ENCODE measurements at places on chromosomes 6 and 20.

DNA sequence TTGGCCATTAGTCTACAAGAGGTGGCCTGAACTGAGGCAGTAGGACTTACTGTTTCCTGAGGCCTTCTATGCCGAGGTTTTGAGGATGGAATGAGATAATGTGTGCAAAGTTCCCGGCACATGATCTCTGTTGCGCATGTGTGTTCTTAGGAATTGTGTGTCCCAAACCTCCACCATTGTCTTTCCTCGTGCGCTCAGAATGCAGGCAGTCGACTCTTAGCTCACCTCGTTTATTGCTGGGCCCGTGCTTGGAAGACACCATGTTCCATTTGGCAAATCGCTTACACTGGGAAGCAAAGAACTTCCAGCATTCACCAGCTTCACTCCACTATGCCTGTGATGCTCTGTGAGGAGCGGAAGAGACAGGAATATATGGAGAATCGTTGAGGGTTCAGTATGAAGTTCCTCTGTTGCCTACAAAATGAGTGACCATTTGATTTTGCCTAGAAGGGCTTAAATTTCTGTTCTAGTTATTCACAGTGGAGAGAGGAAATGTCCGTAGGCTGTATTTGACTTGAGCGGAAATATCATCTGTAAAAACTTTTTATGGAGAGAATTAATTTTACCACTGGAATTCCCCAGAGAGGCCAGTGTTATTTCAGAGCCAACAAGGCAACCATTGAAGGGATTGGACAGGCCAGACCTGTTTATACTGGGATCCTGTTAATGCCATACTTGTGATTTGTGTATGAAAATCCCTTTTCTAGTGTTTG is 75.7 kb upstream of the CLDN20 start:
- no peak for DNase-seq

GRCh38 chr6:19415605-19416326 is 421.4 kb upstream of the ID4 start:
- peak; percentile 80 for DNase-seq

GRCh38 chr20:5590899-5591298 is 159.3 kb upstream of the SHLD1 start:
- DNase-seq: no peak

DNA sequence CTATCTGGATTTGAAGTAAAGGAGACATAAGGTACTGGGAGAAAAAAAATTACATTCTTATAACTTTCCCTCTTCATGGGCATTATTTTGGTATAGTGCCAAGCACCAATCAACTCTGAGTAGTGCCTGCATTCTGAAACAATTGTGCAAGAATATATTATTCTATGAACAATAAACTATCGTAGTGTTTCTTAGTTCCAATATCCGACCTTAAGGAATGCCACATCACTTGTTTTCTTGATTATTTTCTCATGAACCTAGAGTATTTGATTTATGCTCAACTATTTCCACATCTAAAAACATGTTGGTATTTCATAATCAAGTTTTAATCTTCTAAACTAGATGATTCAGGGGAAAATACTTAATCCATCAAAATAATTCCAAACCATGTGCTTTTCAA is 294.4 kb upstream of the TBX18 start:
- no peak for DNase-seq

- no peak for DNase-seq
Observed at GRCh38 chr6:142482974-142483373, 181.2 kb downstream of the ADGRG6 start.

GRCh38 chr6:34071136-34071883 is 74.6 kb downstream of the GRM4 start:
- no peak for DNase-seq

GRCh38 chr20:39310363-39310995 is 348.3 kb downstream of the DHX35 start:
- no peak for DNase-seq

GRCh38 chr6:157607317-157608109 is 215.5 kb upstream of the SNX9 start:
- DNase-seq: no peak

DNA sequence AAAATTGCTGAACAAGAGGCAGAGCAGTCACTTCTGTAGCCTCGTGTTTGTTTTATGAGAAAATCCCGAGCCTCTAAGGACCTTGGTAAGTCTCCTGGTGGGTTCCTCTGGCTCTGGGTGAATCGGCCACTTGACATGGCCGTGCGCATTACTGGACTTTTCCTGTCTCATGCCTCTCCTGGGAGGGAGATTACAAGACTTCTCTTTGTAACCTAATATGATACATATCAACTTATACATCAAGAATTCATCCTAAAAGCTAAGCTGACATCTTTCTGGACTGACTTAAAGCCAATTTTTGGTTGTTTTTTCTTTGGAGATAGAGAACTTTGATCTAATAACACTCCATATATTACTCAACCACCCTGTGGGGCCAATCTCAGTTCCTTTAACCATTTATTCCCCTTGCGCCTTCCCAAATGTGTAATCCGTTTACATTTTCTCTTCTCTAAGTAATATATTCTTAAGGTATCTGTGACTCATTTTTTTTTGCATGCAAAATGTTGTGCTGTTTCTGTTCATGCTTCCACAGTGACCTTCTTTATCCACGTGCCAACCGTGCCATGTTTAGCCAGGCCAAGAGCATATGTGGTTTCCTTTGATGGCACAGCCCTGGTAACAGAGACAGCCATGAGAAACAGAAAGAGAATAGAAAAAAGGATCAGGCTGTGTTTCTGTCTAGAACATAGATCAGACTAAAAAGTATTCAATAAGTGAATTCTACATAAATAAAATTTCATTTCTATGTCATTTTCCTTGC is 47.5 kb upstream of the JAG1 start:
- no peak for DNase-seq

DNA sequence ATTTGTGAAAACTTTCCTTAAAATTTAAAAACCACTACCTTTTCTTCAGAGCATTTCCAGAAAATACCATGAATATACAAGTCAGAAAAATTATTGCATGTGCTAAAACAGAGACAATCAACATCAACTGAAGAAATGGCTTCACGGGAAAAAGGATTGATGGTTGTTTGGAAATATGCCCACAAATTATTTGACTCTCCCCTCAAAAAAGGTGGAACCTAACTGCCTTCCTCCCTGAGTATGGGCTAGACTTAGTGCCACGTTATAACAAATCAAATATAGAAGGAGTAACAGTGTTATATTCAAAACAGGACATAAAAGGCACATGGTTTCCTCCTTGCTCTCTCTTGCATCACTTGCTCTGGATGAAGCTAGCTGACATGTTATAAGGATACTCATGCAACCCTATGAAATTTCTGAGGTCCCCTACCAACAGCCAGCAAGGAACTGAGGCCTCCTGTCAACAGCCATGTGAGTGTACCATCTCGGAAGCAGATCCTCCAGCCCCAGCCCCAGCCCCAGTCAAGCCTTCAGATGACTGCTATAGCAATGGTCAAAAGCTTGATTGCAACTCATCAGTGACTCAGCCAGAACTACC is 8.4 kb downstream of the BTBD9 start:
- DNase-seq: no peak

DNA sequence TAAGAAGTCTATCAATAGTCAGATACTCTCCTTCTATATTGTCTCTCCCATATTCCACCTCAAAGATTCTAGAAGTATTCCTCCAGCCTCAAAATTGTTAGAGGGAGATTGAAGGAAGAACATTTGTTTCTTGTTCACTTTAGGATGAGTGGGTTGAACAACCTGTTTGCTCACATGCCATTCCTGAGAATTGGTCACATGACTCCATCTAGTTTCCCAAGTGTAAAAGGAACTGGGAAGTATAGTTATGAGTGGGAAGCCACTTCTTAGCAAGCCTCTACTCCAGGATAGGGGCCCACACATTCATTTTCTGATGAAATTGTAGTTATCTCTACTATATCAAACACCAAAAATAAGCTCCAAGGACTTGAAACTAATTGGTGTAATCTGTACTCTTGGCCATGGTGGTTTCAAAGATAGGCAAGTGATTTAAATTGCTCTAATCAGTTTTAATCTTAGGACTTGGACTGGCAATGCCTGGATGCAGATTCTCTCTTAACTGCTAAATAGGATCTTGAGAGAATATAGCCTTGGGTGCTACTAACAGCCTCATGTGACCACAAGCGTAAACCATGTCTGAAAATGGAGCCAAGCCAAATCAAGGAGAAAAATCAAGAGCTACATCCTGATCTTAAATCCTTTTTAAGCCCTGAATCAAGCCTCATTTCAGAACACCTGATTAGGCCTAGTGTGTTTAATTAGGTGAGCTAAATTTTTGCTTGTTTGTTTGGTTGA is 758.7 kb upstream of the MAN1A1 start:
- no peak for DNase-seq

- DNase-seq: no peak
Observed at GRCh38 chr6:74259981-74260380, 564.0 kb downstream of the CD109 start.

- no peak for DNase-seq
Observed at GRCh38 chr6:170176136-170176897, 114.6 kb downstream of the DLL1 start.

- peak; percentile 16 for DNase-seq
Observed at GRCh38 chr6:122400121-122400450, 634 bp downstream of the HSF2 start.

- DNase-seq: no peak
Observed at GRCh38 chr6:55304747-55305146, 22.5 kb upstream of the GFRAL start.

DNA sequence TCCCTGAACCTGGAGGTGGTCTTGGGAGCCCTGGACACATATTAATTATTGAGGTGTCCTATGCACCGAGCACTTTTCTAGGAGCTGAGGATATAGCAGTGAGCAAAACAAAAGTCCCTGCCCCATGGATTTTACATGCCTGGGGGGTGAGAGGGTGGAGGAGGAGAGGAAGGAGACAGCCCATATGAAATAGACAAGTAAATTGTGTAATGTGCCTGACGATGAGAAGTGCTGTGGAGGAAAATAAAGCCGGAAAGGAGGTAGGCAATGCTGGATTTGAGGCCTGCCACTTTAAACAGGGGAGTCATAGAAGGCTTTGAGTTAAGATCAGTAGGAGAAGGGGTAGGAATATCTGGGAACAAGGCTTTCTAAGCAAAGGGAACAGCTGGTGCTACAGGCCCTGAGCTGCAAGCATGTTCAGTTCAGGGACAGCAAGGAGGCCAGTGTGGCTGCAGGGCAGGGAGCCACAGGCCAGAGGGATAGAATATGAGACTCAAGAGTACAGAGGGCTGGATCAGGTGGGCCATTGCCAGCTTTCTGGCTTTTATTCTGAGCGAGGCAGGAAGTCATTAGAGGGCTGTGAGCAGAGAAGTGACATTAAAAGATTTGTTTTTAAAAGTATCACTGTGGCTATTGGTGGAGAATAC is 19.1 kb upstream of the MYLIP start:
- DNase-seq: no peak

- DNase-seq: peak; percentile 78
Observed at GRCh38 chr20:19659448-19659847, 98.6 kb upstream of the RIN2 start.

DNA sequence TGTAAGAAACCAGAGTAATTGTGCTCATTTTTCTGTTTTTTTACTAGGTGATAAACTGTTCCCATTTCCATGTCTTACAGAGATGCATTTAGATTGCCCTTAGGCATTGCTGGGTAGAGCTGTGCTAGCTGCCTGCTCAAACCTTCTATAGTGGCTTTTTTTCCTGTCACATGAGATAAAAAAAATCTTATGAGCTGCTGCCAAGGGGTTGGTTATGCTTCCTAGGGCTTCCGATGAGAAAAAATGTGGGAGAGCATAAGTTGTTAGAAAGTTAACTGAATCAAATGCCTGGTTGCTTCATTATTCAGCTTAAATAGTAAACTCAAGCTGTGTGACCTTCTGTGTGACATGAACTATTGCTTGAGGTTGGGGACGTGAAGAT is 50.0 kb upstream of the NOX3 start:
- DNase-seq: no peak

- peak; percentile 30 for DNase-seq
Observed at GRCh38 chr6:126374372-126374771, 34.5 kb downstream of the CENPW start.

GRCh38 chr6:135616655-135617054 is 119.1 kb upstream of the AHI1 start:
- no peak for DNase-seq

DNA sequence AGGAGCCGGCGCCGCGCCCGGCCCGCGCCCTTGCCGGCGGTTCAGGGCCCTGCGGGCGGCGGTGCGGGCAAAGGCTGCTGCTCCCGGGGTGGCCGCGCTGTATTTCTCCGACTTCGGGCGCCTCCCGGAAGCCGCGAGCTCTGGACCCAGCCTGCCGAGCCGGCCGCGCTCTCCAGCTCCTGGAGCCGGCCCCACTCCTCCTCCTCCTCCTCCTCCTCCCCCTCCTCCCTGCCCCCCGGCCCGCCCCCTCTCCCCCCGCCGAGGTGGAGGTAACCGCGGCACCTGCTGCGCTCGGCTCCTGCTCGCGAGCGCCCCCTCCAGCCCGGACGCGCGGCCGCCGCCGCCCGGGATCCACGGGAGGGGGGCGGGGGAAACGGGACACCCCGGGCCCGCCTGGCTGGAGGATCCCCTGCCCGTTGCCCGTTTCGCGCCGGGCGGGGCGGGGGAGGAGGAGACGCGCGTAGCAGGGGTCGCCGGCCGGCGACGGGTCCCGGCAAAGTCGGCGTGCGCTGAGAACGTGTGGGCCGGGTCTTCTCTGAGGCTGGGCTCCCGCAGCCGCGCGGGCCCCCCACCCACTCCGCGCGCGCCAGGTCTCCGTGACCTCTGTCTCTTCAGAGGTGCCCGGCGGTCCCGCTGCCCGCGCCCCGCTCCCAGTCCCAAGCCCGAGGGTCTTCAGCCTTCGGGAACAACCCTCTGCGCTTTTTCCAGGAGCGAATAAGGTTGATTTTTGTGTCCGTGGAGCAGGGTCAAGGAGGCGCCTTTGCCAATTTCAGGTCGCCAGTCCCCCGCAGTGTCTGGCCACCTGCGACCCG is at the start of gene SLC22A23:
SLC22A23 (minus strand) TSS at position 153 of the 812 bp plus-strand sequence. CDS start 491 bp downstream, outside the sequence.
- DNase-seq: peak; percentile 77

GRCh38 chr20:60092729-60093128 is 134.5 kb downstream of the CDH26 start:
- no peak for DNase-seq

- no peak for DNase-seq
Observed at GRCh38 chr20:44400970-44401769, 45.7 kb downstream of the HNF4A start.

GRCh38 chr6:24757611-24758010 is 17.1 kb upstream of the GMNN start:
- no peak for DNase-seq

DNA sequence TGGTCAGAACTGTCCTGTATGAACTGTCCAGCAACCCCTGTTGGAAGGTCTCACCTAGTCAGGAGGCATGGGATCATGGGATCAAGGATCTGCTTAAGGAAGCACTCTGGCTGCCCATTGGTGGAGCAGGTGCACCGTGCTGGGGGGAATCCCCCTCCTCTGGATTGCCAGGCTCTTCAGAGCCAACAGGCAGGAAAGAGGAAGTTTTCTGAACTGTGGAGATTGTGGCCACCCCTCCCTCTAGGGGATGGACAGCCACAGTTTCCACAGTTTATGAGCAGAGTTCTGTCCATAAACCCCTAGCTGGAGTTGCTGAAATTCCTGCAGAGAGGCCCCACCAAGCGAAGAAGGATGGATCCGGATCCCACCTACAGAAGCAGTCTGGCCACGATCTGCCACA is 13.0 kb upstream of the HLA-DQB1 start:
- no peak for DNase-seq

GRCh38 chr6:73460056-73460455 is 1.5 kb upstream of the MTO1 start:
- no peak for DNase-seq

Measured in kidney tubule cell (primary cell).